Lower lobe of right lung (tissue), 2 donors: ENCODE measurements at places on chromosomes 5 and 9.

- no peak for DNase-seq
These were observed 359.9 kb downstream of the CYLC2 start for GRCh38 chr9:103355000-103355399.

- DNase-seq = no peak
These were observed 411 bp upstream of the NDUFS4 start for GRCh38 chr5:53560028-53560427.

DNA sequence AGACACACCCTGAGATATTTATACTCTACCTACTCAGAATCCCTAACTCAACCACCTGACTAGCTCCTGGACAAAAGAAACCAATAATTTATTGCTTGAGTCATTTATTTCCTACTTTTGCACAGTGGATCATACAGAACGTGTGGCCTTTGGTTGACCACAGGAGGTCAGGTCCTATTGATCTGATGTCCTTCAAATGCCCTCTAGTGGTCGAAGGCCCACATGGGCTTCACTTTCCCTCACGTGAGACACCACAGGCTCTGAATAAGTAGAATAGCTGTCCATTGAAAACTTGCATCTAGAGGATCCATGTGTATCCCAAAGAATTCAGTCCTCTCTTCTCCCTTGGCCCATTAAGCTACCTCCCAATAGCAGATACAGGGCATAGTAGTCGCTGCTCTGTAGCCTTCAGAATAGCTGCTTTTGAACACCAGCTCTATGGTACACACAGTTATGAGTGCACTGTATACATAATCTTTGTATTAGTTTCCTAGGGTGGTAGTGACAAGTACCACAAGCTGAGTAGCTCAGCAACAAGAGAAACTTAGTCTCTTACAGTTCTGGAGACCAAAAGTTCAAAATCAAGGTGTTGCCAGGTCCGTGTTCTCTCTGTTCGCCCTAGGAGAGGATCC lies 177.6 kb upstream of the SMARCA2 start:
- DNase-seq = no peak

GRCh38 chr9:84499969-84500582 lies 159.5 kb upstream of the SLC28A3 start:
- DNase-seq = no peak

DNA sequence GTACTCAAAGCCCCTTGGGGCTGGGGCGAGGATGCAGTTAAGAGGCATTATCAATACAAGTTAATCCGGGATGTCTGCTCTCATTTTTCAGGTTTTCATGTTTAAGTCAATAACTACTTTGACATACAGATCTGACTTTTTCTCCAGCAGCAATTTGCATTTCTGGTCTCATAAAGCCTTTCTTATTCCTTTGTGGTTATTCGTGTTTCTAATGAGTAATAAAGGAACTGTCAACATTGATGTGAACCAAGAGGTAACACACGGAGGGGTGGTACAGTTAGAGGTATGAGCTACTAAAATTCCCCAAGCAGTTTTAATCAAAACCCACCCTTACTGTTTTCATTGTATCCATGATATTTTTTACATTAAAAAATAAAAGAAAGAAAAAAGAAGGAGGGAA lies 138.0 kb upstream of the NFIB start:
- DNase-seq = no peak

- DNase-seq = peak; percentile 83
These were observed 3.6 kb downstream of the AK1 start for GRCh38 chr9:127873886-127874285.

DNA sequence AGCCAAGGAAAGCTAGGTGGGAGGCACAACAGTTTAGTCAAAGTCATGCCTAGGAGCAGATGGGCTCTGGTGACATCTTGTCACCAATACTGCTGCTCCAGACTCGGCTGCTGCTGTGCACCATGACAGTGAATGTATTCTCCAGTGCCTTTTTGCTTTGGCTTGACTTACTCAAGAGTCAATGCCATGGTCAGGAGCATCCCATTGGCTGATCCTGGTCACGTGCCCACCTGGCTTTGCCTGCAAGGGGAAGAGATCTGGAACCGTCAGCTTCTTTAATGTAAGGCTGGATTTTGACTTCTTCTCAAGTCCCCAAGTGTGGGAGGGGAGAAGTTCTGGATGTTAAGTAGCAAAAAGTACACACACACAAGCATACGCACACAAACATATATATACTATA lies 19.9 kb upstream of the MUSK start:
- no peak for DNase-seq

DNA sequence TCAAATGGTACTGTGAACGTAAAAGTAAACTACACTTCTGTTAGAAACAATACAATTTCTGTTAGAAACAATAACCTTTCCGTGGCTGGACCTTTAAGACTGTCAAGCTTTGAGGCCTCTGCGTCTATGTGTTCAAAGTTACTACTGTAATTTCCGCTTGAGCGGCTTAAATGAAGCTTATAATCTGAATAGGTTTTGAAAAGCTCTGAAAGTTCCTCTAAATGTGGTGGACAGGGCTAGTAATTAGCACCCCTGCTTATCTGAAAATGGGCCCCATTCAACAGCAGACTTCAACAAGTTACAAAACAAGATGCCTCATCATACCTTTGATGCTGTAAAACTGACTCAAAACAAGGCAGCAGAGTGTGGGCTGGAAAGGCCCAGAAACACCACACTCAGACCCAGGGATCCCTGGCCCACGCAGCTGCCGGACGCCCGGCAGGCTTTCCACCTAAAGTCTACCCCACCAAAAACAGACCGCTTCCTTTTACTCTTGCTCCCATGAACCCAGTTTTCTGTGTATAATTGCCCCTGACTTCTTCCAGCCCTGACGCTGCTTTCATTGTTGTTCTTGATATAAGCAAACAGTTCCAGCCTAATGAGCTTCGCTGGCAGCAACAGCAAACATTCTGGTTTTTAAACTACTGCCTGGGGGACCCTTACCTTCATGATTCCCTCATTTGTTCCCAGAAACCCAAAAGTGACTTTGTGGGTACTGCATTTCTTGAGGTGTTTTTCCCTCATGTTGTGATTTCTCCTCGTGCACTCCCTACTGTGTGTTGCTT lies 66.7 kb downstream of the TLE1 start:
- DNase-seq = no peak

DNA sequence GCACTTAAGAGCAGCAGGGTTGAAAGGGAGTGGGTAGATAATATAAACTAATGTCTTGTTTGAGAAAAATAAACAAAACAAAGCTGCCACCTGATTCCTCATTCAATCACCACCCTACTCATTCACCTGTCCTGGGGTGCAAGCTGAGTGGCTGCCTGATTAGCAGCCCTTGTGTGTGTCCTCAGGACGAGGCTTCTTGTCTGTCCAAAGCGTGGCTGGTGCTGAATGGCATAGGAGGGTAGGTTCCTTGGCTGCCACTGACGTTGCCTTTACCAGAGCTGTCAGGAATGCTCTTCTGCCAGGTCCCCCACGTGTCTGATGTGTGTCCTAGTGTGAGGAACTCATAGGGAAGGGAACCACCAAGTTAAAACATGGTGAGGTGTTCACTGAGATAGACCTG lies 146.6 kb upstream of the SLC24A2 start:
- DNase-seq = no peak

DNA sequence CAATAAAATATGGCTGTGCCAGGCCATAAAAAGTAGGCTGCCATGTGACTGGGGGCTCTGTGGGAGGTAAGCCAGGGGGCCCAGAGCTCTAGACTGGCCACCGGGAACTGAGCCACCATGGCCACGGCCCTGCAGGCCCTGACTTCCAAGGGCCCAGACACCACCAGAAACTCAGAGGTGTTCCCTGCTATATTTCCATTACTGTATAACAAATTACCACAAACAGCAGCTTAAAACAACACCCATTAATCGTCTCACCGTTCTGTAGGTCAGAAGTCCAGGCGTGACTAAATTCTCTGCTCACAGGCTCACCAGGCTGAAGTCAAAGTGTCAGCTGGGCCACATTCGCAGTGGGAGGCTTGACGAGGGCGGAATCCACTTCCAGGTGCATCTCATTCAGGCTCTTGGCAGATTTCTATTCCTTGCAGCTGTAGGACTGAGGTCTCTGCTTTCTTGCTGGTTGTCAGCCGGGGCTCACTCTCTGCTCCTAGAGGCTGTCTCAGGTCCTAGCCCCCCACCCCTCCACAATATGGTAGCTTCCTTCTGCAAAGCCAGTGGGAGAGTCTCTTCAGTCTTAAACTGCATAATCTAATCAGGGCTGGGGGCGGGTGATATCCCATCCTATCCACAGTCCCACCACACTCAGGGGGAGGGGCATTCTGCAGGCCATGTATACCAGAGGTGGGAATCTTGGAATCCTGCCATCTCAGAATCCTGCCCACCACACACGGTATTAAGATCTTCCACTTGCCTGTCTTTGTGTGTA lies 125.4 kb downstream of the C5orf15 start:
- no peak for DNase-seq

DNA sequence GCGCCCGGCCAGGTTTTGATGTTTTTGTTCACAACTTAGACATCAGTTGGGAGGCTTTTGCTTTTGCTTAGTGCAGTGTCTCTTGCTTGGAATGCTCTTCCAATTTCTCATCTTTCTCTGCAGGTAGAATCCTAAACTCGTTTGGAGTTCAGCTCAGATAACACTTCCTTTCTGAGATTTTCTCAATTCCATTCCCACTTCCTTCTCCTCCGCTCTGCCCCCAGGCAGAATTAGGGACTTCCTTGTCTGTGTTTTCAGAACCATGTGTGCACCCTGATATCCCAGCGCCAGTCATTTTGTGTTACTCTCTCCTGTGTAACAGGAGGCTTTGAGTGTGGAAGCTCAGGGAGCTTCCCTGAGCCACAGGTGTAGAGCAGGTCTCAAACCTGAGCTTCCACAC lies 171.0 kb downstream of the INSYN2B start:
- no peak for DNase-seq

GRCh38 chr5:170420806-170421412 lies 31.7 kb upstream of the KCNMB1 start:
- DNase-seq = no peak

- no peak for DNase-seq
These were observed 75.7 kb upstream of the CCDC112 start for GRCh38 chr5:115372146-115372545.

GRCh38 chr5:151258201-151258611 lies 5.2 kb downstream of the GM2A start:
- DNase-seq = no peak

DNA sequence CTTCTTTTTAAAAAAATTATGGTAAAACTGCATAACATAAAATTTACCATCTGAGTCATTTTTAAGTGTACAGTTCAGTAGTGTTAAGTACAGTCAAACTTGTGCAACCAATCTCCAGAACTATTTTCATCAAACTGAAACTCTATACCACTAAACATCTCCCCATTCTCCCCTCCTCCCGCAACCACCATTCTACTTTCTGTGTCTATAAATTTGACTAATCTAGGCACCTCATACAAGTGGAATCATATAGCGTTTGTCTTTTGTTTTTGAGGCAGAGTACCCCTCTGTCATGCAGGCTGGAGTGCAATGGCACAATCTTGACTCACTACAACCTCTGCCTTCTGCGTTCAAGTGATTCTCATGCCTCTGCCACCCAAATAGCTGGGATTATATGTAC lies 24.0 kb upstream of the EBF1 start:
- no peak for DNase-seq

DNA sequence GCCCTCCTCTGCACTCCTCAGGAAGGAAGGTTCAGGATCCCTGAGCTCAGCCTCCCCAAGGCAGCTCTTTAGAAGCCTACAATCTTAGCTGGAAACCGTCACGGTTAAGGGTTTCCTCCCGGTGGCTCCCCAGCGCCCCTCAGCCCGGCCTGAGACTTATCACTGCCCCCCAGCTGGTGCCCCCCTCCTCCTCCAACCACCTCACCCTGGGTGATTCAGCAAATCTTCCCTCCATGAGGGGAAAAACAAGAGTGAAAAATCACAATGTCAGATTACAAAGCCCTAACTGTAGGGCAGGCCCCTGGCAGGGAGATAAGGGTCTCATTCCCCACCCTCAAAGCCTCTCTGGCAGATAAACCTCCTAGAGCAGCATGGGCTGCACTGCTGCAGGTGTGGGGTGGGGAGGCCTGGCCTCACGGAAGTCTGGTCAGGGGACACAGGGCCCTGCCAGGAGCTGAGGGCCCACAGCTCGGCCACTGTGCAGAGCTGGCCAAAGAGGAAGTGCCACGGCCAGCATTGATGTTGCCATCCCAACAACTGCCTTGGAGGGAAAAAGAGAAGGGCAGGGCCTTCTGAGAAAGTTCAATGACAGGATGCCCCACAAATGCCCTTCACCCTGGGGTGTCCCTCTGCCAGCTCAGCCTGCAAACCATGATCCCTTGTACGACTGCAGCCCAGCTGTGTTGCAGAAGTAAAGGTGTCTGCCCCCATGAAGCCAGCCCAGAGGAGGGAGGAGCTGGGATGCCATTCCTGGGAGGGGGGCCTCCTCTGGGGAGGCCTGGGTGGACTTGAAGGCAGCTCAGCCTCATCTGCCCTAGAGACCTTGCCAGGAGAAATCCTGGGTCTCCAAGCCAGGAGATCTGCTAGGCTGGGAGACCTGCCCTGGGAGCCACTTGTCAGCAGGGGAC lies 25.9 kb downstream of the GFI1B start:
- DNase-seq = peak; percentile 49

GRCh38 chr5:14510156-14510734 lies 71.3 kb upstream of the OTULINL start:
- DNase-seq = no peak

- no peak for DNase-seq
These were observed 85.8 kb downstream of the AOPEP start for GRCh38 chr9:94812343-94812742.

GRCh38 chr9:134536101-134536900 lies 105.3 kb upstream of the COL5A1 start:
- DNase-seq = no peak

GRCh38 chr5:83924171-83924570 lies 203.5 kb upstream of the HAPLN1 start:
- DNase-seq = no peak

DNA sequence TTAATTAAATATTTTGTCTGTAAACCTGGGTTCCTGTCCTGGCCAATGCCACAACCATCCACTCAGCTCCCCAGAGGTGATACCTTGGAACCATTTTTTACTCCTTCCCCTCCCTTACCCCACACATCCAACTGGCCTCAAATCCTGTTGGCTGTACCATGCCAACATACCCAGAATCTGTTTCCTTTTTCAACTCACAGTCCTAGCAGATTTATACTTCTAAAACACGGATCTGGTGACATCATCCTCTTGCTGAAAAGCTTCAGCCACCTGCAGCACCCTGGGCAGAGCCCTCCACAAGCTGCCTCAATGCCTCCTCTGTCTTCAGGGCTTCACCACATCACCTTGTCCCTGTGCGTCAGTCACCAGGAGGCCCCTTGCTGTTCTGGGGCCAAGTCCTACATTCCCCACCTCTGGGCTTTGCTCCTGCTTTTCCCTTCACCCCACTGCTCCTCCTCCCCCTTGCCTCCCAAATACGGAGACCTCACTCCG lies 14.9 kb downstream of the SEMA6A start:
- DNase-seq = no peak

DNA sequence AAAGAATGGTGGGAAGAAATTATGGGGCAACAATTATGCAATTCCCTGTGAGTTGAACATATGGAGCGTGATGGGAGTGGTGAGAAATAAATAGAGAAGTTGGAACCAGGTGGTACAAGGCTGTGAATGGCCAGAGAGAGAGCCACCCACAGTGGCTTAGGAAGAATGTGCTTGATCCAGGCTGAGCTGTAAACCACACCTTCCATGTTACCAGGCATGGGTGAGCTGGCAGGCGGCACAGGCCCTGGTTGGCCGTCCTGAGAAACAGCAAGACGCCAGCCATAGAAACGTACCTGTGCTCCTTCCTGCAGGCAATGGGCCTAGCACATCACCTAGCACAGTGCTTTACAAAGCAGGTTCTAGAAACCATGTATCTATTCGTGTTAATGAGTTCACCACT lies 74.3 kb downstream of the EPB41L4B start:
- no peak for DNase-seq
